Kidney (tissue), 22 donors: ENCODE measurements at places on chromosomes 3 and 15. TPM values are rescaled to one million over a fixed set of nuclear protein-coding genes. Genes with fewer than 3 reads are reported as not detected.

GRCh38 chr15:51736069-51736468, 1.4 kb downstream of the LYSMD2 start:
- DNase-seq: no peak

TRIP4 gene
- 29.8 TPM for total RNA-seq

- no peak for DNase-seq
Observed at GRCh38 chr3:36893137-36893557, 51.7 kb downstream of the TRANK1 start.

APH1B gene
- total RNA-seq: 22.4 TPM

CPEB1 gene
- 1.4 TPM for total RNA-seq

DNA sequence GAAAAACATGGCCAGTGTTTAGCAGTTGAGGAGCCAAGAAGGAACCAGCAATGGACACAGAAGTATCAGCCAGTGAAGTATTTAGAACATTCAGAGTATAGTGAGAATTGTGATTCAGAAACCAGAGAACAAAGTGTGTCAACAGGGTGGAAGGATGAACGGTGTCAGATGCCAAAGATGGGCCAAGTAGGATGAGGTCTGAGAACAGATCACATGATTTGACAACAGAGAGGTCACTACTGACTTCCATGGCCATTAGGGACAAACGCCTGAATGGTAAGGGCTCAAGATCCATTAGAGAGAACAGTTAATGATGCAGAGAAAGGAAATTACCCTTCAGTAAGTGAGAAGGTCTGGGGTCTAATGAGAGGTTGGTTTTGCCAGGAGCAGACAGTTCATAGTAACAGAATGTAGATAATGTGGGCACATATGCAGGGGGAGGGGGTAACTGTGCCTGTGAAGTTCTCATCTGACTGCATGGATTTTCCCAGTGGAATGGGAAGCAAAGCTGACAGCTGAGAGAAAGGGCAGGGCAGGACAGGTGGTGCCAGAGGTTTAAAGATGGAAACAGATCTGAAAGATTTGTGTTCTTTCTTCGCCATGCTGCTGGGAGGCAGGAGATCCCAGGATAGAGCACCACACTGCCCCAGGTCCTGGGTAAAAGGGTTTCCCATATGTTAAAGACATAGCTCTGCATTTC, 4.8 kb upstream of the ACAD9 start:
- DNase-seq: peak; percentile 32

DNA sequence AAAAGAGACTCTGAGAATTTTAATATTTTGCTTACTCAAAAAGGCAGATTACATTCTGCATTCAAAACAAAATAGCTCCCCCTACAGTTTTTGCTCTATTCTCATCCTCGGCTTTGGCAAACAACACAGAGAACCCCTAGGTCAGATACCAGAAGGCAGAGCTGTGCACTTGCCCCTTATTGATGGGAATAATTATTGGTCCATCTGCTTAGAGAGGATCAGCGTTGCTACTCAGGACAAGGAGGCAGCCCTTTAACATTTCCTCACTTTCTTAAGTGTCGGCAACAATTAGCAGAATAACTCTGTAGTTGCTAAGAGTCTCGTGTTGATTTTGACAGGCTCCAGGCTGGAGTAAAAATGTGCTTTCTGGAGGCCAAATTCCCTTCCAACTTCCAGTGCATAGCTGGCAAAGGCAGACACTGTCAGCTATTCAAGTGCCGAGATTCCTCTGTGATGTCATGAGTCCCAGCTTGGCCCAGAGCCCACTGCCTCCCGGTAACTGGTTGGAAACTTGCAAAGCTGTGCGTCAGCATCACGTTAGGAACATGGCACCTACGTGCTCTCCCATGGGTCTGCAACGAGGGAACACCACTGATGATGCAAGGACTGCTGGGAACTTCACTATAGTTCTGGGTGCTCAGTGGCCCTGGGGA, 482.7 kb upstream of the ADAMTS9 start:
- DNase-seq: peak; percentile 16

ADGRG7 gene
- not detected for total RNA-seq

DNA sequence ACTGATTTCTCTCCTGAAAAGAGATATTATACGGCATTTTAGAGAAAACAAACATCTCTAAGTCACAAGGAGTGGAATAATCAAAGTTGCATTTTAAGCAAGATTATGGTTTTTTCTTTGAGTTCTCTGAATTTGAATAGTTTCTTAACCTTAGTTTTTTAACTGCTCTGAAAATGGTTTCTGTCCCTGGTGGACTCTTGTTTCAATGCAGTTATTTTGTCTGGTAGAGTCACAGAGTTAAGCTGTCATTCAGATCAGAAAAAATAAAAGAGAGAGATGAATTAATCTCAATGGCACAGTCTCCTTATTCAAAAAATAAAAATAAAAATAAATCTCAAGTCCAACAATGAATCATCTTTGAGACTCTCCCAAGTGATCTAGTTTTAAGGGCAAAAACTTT, 19.0 kb downstream of the AGTR1 start:
- no peak for DNase-seq

GOLGA6B gene
- total RNA-seq: not detected

NR2F2 gene
- 191 TPM for total RNA-seq

GRCh38 chr15:62854420-62855084, 188.0 kb upstream of the TPM1 start:
- DNase-seq: no peak

SPINT1 gene
- total RNA-seq: 114 TPM

GRCh38 chr3:117566926-117567325, 857.3 kb downstream of the TUSC7 start:
- DNase-seq: no peak

GRCh38 chr3:95151590-95151989, 1088.7 kb downstream of the NSUN3 start:
- DNase-seq: no peak

- no peak for DNase-seq
Observed at GRCh38 chr3:68936856-68937255, 4.5 kb upstream of the TAFA4 start.

DNA sequence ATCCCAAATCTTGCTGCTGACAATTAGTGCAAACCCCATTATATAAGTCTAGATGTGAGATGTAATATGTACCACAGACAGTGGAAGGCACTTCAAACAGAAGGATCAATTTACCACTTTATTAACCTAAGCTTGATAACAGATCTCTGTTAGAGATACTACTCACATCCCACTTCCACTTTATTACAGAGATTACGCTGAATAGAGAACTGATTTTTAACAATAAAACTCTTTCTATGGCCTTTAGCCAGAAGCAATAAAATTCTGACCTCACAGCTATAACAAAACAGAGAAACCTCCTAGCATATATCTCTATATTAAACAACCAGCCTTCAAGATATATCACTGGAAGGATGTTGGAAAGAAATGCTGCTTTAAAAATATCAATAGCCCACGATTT, 517.7 kb downstream of the MAGI1 start:
- no peak for DNase-seq

NOX5 gene
- 0.60 TPM for total RNA-seq

TF gene
- total RNA-seq: 1.4 TPM

GRCh38 chr3:140736863-140737460, 59.1 kb downstream of the TRIM42 start:
- peak; percentile 38 for DNase-seq

- DNase-seq: no peak
Observed at GRCh38 chr15:74696398-74696729, 540 bp upstream of the EDC3 start.

GRCh38 chr3:140898340-140899180, 43.1 kb upstream of the SLC25A36 start:
- no peak for DNase-seq

DNA sequence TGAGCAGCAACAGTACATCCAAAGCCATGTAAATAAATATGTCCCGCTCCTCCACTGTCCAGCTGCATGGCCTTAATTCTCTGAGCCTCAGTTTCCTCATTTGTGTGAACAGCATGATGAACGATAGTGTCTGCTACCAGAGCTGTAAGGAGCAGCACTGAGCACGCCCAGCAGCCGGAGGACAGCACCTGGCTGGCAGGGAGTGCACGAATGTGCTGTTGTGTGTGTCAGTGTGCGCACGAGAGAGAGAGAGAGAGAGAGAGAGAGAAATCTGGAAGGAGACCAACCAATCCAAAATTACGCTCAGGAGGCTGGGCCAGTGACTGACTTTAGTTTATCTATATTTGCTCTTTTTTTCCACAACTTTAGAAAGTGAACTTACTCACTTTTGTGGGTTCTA, 26.6 kb upstream of the PLXNA1 start:
- no peak for DNase-seq

DNA sequence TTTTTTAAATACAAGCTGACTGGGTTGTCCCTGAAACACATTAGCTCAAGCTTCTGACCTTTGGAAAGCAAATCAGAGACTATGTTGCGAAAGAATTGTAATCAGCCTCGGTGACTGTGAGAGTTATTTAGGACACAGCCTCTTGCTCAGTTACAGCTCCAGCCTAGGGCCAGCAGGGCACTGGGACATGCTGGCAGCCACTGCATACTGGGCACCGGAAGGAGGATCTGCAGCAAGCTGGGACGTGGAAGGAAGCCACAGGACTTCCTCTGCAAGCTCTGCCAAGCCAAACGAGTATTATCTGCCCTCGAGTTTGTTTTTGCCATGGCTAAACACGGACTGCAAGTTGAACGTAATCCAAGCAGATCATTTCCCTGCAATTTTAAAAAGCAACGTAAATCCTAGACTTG, 24.4 kb upstream of the COPG1 start:
- peak; percentile 38 for DNase-seq

GRCh38 chr15:75069301-75069925, 46.0 kb downstream of the PPCDC start:
- DNase-seq: no peak

GRCh38 chr3:149744151-149744550, 8.1 kb downstream of the COMMD2 start:
- no peak for DNase-seq

GRCh38 chr3:105322570-105323273, 44.0 kb upstream of the ALCAM start:
- no peak for DNase-seq

LRRC2 gene
- 7.5 TPM for total RNA-seq

- DNase-seq: peak; percentile 37
Observed at GRCh38 chr15:64096668-64097384, 1.0 kb downstream of the SNX1 start.

DNA sequence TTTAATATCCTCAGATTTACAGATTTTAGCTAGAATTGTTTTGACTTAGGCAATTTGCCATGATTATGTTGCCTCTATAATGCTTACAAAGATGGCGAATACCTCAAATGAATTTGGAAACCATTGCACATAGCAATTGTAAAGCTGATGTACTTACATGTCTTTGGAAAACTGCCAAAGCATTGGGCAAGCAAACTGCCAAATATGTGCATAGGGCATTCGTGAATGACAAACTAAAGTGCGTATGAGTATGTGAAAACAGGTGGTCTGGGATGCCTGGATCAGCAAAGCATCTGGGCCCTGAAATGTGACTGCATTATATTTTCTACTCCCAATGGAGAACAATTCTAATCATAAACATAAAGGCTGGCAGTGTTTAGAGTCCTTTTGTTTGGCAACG, 445.3 kb upstream of the ROBO1 start:
- DNase-seq: no peak

DNA sequence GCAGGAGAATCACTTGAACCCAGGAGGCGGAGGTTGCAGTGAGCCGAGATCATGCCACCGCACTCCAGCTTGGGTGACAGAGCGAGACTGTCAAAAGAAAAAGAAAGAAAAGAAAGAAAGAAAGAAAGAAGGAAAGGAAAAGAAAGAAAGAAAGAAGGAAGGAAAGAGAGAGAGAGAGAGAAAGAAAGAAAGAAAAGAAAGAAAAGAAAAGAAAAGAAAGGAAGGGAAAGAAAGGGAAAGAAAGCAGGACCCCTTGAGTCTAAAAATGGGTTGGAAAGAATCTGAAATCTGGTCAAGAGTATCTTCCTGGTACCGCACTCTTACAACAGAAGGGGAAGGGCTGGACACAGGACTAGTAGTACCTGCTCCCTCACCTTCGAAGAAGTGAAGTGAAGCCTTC, 19.6 kb downstream of the CRYGS start:
- DNase-seq: no peak

DNA sequence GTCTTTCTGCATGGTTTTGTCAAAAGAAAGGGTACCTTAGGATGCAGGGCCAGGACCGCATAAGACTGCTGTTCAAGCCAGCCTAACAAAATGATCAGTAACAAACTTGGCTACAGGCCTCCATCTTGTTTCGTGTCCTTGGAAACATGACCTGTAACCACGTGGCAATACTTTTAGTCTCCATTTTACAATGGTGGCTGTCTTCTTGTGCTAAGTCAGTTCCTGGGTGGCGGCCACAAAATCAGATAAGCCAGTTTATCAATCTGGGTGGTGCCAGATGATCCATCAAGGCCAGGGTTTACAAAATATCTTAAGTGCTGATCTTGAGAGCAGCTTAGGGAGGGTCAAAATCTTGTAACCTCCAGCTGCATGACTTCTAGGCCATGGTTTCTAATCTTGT, 57.1 kb upstream of the GK5 start:
- no peak for DNase-seq

DNA sequence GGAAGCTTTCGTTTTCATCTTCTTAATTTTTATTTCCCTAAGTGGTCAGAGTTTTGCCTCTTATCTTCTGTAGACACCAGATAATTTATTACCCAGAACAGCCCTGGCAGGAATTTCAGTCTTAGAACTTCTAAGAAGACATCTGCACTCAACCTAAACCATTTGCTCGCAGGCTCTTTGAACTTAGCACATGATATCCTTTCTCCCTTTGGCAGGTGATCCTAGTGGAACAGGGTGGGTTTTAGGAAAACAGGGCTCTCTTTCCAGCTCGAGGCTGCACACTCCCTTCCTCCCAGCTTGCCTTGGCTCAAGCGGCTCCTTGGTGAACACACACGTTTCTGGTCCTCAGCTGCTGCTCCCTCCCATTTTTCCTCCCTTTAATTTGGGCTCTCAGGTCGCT, 116.5 kb downstream of the THSD4 start:
- no peak for DNase-seq
